ENCODE measurements at places on chromosomes 11 and 22.

DNA sequence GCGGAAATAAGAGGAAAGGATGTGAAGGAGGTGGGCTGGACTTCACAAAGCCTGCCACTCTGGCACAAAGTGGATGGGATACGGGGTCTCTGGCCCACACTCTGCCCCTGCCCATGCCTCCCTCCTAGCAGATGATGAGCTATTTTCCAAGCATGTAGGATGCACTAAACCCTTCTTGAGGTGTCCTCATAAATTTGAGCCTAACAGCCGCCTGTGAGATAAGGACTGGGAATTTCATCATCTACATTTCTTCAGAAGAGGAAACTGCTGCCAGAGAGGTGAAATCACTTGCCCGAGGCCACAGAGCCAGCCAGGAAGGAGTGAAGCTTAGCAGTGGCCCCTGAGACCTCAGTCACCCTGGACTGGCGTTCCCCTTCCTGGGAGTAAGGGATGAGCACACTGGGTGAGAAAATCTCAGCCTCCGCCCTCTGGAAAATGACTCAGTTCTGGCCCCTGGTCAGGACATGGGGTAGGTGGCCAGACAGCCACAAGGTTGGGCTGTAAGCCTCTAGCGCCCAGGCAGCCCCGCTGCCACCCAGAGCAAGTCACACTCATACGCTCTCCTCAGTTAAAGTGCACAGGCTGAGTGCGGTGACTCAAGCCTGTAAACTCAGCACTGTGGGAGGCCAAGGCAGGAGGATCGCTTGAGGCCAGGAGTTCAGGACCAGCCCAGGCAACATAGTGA is 27.9 kb downstream of the MB start:
- no peak for DNase-seq

- DNase-seq = no peak
Observed at GRCh38 chr22:41656556-41656955, 32.1 kb downstream of the SNU13 start.

GRCh38 chr11:130813196-130813595 is 103.1 kb downstream of the SNX19 start:
- DNase-seq = no peak

DNA sequence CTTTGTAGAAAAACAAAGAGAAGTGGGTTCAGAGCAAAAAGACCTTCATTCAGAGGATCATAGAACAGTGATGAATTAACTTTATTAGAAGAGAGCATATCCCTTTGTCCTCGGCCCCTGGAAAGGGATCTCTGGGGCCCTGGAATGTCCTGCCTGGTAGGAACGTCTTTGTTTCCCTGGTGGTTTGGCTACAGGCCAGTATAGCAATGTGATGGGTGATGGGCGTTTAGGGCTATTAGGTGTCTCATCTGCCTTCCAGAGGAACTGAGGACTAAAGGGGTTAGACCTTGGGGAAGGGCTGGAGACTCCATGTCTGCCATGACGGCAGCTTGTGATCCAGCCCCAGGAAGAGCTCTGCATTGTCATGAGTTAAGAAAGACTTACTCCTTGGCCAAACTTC is 9.1 kb downstream of the APOL4 start:
- DNase-seq = no peak

DNA sequence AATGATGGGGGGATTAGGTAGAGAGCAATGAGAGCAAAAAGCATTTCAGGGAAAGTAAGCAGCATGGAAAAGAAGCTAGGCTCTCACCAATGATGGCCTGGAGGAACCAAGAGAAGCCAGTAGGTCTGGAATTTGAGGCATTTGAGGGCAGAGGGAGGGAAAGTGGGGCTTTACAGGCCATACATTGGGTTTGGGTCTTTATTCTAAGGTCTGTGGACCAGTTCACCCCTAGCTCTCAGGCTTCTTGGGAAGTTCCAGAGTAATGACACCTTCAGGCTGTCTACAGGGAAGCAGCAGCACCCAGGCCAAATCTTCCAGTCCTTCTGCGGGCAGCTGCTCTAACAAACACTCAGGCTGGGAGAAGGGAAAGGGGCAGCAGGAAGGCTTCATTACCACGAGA is 29.4 kb downstream of the ARFGAP2 start:
- no peak for DNase-seq

DNA sequence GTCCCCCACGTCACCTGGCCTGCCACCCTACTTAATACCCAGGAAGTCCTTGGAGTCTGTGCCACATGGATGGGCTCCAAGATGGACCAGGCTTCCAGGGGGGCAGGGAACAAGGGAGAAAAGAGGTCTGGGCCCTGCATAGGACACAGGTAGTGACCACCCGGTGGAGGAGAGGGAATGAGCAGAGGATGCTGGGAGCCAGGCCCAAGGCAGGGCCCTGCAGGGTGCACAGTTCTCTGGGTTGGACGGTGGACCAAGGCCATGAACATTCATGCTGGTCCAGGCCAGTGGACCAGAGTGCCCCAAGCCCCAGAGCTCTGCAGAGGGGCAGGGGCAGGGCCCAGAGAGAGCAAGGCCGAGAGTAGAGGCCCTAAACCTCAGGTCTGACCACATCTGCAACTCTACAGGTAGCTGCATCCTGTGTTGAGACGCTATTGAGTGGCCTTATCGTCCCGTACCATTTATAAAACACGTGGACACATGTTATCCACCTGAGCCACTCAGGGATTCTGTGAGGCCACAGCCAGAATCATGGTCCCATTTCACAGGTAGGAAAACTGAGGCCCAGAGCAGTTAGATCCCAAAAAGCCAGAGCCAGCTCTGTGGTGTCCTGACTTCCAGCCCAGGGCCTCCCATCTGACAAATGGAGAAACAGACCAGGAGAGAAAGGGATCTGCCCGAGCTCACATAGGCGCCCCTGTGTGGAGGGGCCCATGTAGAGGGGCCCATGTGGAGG is 46.4 kb downstream of the IGLL5 start:
- DNase-seq = no peak

GRCh38 chr11:86784241-86784681 is 16.1 kb upstream of the PRSS23 start:
- no peak for DNase-seq

DNA sequence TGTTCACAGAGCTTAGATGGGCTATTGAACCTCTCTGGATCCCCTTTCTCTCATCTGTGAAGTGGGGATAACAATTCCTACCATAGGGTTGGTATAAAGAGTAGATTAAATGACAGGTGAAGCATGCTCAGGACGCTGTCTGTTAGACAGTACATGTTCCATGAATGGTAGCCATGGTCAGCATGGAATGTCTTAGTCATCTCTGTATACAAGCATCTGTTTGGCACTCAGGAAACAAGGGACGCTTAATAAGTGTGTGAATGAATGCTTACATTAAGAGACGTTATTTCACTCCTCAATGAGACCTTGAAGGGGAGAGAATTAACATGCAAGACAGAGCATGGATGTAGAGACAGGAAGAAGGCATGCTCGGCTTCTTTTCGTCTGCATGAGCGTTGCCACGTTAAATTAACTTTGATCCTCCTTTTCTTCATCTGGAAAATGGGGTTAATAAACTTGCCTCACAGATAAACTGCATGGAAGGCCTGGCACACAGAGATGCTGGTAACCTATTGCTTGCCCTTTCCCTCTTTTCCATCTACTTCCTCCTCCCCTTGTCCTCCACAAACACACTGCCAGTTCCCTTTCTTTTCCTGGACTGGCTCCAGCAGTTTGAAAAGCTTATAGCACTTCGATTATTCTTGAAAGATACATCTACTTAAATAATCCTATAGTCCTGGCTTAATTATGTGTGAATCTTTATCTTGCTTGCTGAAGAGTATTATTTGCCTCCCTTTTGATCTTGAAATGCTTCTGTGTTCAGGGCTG is 267.2 kb upstream of the MTNR1B start:
- DNase-seq = no peak

- DNase-seq = no peak
Observed at GRCh38 chr11:62419943-62420342, 1.1 kb downstream of the SCGB1A1 start.

- no peak for DNase-seq
Observed at GRCh38 chr22:41123151-41123550, 30.8 kb downstream of the EP300 start.

DNA sequence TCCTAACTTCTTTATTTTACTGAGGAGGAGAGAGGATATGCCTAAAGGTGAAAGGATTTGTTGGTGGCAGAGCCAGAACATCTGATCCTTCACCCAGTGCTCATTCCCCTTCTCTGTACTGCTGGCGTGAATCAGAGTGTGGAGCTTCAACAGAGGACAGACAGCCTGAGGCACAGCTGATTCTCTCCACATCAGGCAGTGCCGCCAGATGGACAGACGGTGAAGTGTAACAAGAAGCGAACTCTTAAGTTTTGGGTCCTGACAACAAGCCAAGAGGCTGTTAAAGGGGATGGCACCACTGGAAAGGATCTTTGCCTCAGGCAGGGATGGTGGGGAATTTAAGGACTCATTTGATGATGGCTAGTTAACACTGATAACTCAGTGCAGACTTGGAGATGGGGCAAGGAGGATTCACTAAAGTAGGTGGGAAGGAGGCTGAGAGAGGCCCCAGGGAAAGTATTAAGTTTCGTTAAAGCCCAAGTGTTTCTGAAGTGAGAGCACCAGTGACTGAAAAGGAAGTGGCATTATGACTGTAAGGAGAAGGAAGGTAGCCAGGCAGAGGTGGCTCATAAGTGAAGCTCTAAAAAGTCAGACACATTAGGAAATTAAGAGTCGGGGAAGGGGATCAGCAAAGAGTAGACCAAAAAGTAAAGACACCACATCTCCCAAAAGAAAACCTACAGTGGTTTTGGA is 81.3 kb downstream of the CLPB start:
- no peak for DNase-seq

DNA sequence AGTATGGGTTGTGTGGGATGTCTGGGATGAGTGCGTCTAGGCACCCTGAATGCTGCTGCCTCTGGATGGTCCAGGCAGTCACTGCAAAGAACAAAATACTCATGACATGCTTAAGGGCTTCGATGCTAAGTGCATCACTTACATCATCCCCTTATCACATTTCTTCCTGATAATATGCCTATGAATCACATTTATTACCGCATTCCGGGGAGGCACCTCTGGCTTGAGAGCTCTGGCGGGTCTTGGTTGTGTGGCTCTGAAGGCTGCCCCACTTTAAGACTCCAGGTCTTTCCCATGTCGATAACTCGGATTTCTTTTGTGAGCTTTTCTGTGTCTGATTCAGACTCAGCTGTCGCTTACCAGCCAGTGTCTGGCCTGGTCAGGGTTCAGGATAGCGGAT is 1126.4 kb downstream of the TBC1D22A start:
- DNase-seq = no peak

Measured in central memory CD8-positive, alpha-beta T cell (primary cell).